ENCODE measurements at places on chromosomes 6 and 20.

DNA sequence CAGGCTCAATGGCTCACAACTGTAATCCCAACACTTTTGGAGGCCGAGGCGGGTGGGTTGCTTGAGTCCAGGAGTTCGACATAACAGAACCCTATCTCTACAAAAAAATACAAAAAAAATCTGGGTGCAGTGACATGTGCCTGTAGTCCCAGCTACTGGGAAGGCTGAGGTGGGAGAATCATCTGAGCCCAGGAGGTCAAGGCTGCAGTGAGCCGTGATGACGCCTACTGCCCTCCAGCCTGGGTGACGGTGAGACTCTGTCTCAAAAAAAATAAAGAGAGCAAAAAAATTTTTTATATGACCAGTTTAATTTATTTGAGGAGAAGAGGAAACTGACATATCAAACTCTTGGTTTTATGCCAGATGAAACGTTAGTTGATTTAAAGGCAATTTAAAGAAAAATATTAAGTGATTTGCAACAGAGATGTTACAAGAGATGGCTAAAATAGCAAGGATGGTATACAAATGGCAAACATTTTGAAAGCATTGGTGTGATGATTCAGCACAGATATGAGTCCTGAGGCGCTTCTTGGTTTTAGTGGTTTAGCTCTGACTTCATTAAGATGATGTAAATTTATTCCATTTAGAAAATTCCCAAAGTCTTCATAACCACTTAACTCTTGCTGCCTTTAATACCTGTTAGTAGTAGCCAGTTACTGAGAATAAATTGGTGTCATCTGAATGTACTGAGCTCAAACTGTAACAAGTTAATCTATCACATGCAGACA lies 17.7 kb downstream of the GTF2H5 start:
- DNase-seq, result no peak

- no peak for DNase-seq
Observed at GRCh38 chr6:117783279-117783678, 108.0 kb downstream of the NUS1 start.

DNA sequence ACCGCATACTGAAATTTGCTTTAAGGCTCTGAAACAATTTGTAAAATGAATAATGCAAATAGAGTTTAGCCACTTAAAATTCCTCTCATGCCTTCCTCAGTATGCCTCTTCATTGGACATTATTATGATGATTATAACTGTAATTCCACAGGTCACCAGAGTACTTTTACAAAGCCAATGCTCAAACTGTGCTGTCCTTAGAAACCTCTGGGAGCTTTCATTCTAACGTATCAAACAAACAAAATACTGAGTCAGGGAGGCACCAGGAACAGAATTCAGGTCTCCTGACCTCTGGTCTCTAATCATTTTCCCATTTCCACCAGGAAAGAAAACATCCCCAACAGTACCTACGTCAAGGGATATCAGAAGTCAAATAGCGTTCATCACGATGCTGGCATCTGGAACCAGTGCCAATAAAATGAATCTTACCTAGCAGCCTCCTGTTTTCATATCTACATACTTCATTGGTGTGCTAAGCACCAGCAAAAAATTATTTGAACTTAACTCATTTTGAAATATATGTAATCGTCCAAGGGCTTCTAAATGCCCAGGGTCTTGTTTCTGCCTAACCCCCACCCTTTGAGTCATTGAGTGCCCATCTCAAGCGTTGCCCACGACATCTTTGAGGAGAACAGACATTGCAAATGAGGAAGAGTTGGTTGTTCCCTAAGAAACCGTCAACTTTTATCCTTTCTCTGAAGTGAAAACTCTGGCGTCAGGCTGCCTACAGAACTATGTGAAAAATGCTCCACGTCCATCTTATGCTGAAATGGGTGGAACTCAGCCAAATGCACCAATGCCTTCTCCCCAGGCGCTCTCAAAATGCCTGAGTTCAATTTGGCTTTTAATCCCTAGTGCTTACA lies 37.9 kb downstream of the NEDD9 start:
- DNase-seq, result no peak

DNA sequence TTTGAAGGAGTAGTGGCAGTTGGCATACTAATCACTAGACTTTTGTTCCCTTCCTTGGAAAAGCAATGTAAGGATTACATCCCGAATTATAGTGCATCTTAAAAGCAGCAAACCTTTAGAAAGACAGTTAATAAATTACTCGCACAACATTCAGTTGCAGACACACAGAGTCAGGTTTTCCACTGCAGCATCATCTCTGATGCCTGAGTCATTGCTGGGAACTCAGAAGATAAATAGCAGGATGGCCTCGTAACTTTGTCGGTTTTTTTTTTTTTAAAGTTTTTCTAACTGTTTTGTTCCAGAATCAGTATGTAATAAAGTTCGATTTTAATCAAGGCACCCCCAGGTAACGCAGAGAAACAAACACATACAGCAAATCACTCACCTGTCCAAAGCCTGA lies 34.3 kb downstream of the GJA10 start:
- no peak for DNase-seq

- DNase-seq, result peak; percentile 27
Observed at GRCh38 chr6:29702519-29703103, 20.6 kb upstream of the HLA-F start.

DNA sequence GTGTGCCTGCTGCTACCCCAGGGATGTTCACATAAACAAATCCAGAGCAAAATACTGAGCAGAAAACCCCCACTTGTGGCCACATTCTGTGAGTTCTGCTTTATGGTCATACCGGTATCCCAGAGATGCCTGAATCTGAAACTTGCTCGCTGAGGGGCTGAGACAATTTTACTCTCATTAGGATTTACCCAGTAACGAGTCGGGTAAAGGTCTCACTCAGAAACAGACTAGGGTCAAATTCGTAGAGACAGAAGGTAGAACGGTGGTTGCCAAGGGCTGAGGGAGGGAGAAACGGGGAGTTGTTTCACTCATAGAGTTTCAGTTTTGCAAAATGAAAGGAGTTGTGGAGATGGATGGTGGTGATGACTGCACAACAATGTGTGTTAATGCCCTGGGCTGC lies 45.4 kb upstream of the NKX2-2 start:
- DNase-seq, result no peak

- no peak for DNase-seq
Observed at GRCh38 chr6:87905101-87905641, 142.5 kb upstream of the SPACA1 start.

DNA sequence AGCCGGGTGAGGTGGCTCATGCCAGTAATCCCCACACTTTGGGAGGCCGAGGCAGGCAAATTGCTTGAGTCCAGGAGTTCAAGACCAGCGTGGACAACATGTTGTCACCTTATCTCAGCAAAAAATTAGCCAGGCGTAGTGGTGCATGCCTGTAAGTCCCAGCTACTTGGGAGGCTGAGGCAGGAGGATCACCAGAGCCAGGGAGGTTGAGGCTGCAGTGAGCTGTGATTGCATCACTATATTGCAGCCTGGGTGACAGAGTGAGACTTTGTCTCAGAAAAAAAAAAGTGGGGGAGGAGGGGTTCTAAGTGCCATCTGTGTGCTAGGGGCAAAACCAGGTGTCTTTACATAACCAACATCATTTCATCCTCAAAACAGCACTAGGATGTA lies 48.3 kb downstream of the CDK5RAP1 start:
- DNase-seq, result no peak

- DNase-seq, result no peak
Observed at GRCh38 chr6:168546151-168546550, 105.2 kb downstream of the SMOC2 start.

DNA sequence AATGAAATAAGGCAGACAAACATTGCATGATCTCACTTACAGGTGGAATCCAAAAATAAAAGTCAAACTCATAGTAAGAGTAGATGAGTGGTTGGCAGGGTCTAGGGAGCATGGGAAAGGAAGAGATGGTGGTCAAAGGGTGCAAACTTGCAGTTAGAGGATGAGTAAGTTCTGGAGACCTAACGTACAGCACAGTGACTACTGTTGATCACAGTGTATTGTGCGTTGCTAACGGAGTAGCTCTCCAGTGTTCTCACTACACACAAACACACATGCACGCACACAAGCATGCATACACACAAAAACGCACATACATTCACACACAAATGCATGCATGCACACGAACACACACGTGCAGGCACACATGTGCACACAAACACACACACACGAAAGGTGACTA lies 54.9 kb downstream of the LY86 start:
- DNase-seq, result no peak

- no peak for DNase-seq
Observed at GRCh38 chr6:157185986-157186385, 137.3 kb downstream of the TMEM242 start.

Data from CD14-positive monocyte (primary cell).